Activated T-helper 2 cell treated with anti-CD3 and anti-CD28 coated beads, Interferon-gamma antibody, Interleukin-2, Interleukin-4, amounts not matched to agents 10 μg/mL and 5 μg/mL and 100 μg/mL, durations not matched to agents 14 hours and 24 hours and 36 hours (primary cell): ENCODE measurements at places on chromosomes 6 and 20.
A peak's percentile ranks its signal among the peaks of the same experiment; 100 is the strongest.

DNA sequence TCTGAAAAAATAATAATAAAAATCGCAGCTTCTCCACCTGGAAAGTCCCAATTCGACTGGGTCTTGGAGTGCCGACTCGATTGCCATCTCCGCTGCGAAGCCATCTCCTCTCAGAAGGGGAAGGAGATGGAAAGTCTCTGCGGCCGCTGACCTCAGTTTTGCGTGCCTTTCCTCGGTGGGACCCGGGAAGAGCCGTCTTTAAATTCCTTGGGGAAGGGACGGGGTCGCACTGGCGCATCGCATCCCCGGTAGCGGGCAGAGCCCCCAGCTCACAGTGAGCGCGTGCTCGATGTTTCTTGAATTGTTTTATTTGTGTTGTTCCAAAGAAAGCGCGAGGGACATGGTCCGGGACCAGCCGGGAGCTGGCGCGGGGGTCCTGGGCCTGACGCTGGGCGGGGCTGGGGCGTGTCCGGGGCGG is 270 bp upstream of the TIAM2 start:
- peak overlapping the region; percentile 70 for H3K4me3 ChIP-seq
- H3K4me1 ChIP-seq, result peaks cover 16% of the 10 kb centered on the region
- peaks cover 10% of the 10 kb centered on the region for H3K36me3 ChIP-seq
- peaks cover 2% of the 10 kb centered on the region for H3K27me3 ChIP-seq

GRCh38 chr6:2870046-2870636 is 28.5 kb upstream of the SERPINB1 start:
- H3K4me3 ChIP-seq, result no peak overlapping the region
- no peak for DNase-seq
- H3K36me3 ChIP-seq, result peaks cover 32% of the 10 kb centered on the region
- H3K27ac ChIP-seq, result no peak overlapping the region
- peaks cover 44% of the 10 kb centered on the region for H3K4me1 ChIP-seq

DNA sequence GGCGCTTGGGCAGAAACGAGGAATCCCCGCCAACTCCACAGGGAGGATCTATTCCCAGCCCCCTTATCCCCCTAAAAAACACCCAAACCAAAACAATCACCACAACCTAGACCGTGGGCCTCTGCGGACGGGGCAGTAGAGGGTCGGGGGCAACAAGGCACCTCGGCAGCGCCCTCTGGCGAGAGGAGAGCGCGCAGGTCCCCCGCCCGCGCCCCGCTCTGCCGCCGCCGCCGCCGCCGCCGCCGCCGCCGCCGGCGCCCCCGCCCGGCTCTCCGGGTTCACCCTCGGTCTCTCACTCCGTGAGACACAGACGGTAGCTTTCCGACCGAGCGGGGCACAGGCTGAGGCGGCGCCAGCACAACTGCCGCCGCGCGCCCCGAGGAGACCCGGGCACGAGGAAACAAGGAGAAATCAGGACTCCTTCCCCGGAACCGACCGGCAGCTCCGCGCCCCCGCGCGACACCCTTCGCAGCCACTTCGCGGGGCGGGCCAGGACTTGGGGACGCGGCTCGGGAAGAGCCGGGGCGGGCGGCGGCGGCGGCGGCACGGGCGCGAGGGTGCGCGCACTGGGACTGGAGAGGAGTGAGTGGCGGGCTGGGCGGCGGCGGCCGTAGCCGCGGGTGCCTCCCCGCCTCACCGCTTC is at the start of gene SLC35F1:
Gene SLC35F1, plus strand, starts transcription at position 307 of the 643 bp plus-strand sequence.
- H3K27me3 ChIP-seq, result peaks cover 58% of the 10 kb centered on the region
- H3K36me3 ChIP-seq, result no peaks in the 10 kb centered on the region
- peak; percentile 9 for DNase-seq
- peak within 1 kb of the TSS; percentile 58 for H3K4me3 ChIP-seq
- no peak within 1 kb of the TSS for H3K27ac ChIP-seq
- H3K4me1 ChIP-seq, result peaks cover 9% of the 10 kb centered on the region

GRCh38 chr20:51050531-51051075 is 27.7 kb upstream of the KCNG1 start:
- H3K4me1 ChIP-seq, result no peaks in the 10 kb centered on the region
- DNase-seq, result no peak
- H3K27me3 ChIP-seq, result peaks cover 31% of the 10 kb centered on the region

- no peak for DNase-seq
- peaks cover 47% of the 10 kb centered on the region for H3K4me1 ChIP-seq
- H3K4me3 ChIP-seq, result no peak within 1 kb of the TSS
- no peak within 1 kb of the TSS for H3K27ac ChIP-seq
These were observed at the start of gene OCSTAMP for GRCh38 chr20:46550461-46550860. Gene OCSTAMP (minus strand): TSS chr20:46550654. CDS start chr20:46550560, 94 bp downstream.

DNA sequence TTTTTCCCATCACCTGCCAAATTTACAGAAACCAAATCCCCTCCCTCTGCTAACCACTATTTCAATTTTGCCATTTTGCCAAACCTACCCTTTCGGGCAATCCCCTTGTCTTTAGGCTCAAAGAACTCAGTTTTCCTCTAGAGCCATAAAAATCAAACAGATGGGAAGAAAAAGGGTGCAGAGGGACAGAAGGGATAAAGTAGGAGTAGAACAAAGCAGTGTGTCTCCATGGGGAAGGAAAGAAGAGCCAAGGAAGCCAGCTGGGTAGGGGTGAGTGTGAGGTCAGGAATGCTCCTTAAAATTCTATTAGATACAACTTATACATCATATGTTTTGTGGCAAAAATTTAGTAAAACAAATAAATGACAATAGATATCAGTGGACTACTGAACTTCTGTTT is 316.5 kb downstream of the BTBD9 start:
- H3K4me3 ChIP-seq, result no peak overlapping the region
- H3K27ac ChIP-seq, result no peak overlapping the region
- no peak for DNase-seq

GRCh38 chr20:44135012-44135412 is 52.0 kb downstream of the JPH2 start:
- H3K4me3 ChIP-seq, result no peak overlapping the region
- peaks cover 16% of the 10 kb centered on the region for H3K27me3 ChIP-seq
- no peaks in the 10 kb centered on the region for H3K36me3 ChIP-seq
- H3K27ac ChIP-seq, result no peak overlapping the region

- no peaks in the 10 kb centered on the region for H3K4me1 ChIP-seq
- H3K4me3 ChIP-seq, result no peak overlapping the region
- H3K27me3 ChIP-seq, result no peaks in the 10 kb centered on the region
- H3K36me3 ChIP-seq, result no peaks in the 10 kb centered on the region
- no peak overlapping the region for H3K27ac ChIP-seq
These were observed 260.5 kb downstream of the NRN1 start for GRCh38 chr6:5746053-5746758.

- peaks cover 24% of the 10 kb centered on the region for H3K4me1 ChIP-seq
- H3K4me3 ChIP-seq, result no peak overlapping the region
- DNase-seq, result no peak
- H3K27me3 ChIP-seq, result peaks cover 41% of the 10 kb centered on the region
- H3K27ac ChIP-seq, result no peak overlapping the region
- H3K36me3 ChIP-seq, result peaks cover 8% of the 10 kb centered on the region
These were observed 2.8 kb downstream of the TENT5A start for GRCh38 chr6:81749707-81750106.

DNA sequence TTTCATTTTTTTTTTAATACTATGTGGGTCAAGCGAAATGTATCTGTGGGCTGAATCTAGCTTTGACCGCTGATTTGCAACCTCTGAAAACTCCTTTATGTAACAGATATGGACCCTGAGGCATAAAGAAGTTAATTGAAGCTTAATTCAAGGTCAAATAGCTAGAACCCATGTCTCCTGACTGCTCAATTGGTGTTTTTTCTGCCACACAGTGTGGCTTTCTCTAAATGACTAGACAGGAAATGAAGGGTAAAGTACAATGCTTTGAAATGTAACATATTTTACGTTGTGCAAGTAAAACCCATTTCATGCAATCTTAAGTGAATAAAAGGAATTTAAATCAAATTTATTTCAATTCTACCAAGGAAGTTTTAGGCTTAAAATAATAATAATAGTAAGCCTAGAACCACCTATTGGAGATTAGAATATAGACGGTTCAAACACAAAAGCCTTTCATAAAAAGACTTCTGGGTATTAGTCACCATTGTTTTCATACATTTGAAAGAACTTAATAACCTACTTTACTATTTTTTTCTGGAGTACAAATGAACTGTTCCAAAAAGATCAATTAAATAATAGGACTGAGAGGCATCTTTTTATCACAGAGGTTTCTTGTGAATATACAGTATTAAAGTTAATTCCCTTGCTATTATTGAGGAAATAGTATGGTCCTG is 279.8 kb downstream of the EPHA7 start:
- H3K27me3 ChIP-seq, result no peaks in the 10 kb centered on the region
- no peak for DNase-seq
- no peaks in the 10 kb centered on the region for H3K36me3 ChIP-seq
- H3K4me3 ChIP-seq, result no peak overlapping the region

- no peaks in the 10 kb centered on the region for H3K27me3 ChIP-seq
- no peak overlapping the region for H3K4me3 ChIP-seq
- DNase-seq, result no peak
- no peak overlapping the region for H3K27ac ChIP-seq
- H3K36me3 ChIP-seq, result no peaks in the 10 kb centered on the region
- no peaks in the 10 kb centered on the region for H3K4me1 ChIP-seq
These were observed 246.7 kb downstream of the MAFB start for GRCh38 chr20:40442181-40442963.

DNA sequence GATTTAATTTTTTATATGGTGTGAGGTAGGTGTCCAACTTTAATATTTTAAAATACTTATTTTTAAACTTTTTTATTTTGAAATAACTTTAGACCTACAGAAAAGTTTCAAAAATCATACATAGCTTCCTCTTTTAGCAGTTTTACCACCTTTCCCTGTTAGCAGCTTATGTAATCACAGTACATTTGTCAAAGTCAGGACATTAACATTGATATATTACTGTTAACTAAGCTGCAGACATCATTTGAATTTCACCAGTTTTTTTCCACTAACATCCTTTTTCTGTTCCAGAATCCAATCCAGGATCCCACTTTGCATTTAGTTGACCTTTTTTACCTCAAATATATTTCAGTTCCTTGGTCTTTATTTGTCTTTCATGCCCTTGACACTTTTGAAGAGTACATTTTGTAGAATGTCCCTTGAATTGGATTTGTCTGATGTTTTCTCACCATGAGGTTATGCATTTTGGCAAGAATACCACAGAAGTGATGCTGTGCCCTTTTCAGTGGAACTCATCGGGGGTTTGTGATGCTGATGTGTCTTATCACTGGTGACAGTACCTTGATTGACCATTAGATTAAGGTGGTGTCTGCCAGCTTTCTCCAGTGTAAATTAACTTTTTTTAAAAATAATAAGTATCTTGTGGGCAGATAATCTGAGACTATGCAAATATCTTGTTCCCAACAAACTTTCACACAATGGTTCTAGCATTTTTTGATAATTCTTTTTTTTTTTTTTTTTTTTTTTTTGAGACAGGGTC is 33.4 kb downstream of the TTLL9 start:
- H3K27me3 ChIP-seq, result peaks cover 4% of the 10 kb centered on the region
- H3K4me3 ChIP-seq, result no peak overlapping the region
- no peak overlapping the region for H3K27ac ChIP-seq
- H3K4me1 ChIP-seq, result no peaks in the 10 kb centered on the region
- H3K36me3 ChIP-seq, result no peaks in the 10 kb centered on the region

DNA sequence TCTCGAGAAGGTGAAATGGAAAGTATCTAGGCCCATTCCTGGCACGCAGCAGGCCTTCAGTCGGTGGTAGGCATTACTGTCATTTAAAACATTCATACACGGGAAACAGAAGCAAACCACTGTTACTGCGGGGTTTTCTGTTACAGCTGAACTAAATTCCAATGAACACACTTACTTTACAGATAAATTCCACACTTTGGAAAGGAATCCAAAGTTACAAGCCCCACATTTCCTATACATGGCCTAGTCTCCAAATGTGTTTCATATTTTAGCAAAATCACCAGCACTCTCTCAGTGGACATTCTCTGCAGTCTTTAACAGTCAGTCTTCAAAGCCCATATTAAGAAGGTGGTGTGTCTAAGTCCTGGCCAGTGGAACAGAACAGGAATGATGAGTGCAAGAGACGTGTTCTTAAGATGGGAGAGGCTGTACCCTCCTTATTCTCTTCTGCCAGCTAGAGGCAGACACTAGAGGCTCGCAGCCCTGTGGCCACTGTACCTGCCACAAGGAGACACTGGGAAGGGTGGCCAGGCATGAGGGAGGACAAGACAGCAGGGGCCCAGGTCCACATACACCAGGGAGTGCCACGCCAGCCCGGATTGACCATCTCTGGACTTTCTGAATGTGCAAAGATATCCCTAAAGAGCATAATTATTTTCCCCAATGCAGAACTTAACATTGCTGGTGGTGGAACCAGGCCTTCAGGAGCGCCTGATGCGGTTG is 76.4 kb downstream of the CDC5L start:
- H3K4me1 ChIP-seq, result no peaks in the 10 kb centered on the region
- no peaks in the 10 kb centered on the region for H3K36me3 ChIP-seq
- no peak overlapping the region for H3K27ac ChIP-seq
- peaks cover 18% of the 10 kb centered on the region for H3K27me3 ChIP-seq

DNA sequence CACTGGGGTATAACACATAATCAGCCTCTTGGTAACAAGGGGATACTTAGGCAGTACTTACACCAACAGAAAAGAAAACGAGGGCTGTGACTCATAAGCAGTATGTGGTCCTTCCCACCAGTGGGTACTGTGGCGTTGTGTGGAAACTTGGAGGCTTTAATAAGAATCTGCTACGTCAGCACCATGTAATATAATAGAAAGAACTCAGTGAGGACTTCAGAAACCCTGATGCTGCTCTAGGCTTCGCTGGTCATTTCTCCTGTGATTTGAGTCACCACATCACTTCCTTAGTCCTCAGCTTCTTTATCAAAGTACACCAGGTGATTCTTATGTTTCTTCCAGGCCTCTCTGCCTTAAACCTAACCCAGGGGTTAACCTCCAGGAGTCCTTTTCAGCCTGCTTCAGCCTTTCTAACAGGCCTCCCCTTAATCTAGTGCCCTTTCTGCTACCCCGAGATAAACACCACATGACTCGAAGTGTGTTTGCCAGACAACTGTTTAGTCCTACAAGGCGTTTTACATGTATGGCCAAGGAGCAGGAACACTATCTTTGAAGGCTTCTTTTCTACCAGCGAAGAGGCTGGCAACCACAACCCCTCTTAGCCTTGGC is 68.5 kb downstream of the FYN start:
- H3K36me3 ChIP-seq, result peaks cover 65% of the 10 kb centered on the region
- peaks cover 76% of the 10 kb centered on the region for H3K4me1 ChIP-seq
- DNase-seq, result peak; percentile 59
- H3K27me3 ChIP-seq, result no peaks in the 10 kb centered on the region

GRCh38 chr6:113860181-113860955 is 3.2 kb downstream of the MARCKS start:
- H3K4me3 ChIP-seq, result peak overlapping the region; percentile 40
- H3K36me3 ChIP-seq, result no peaks in the 10 kb centered on the region
- H3K27ac ChIP-seq, result no peak overlapping the region
- peaks cover 16% of the 10 kb centered on the region for H3K4me1 ChIP-seq
- H3K27me3 ChIP-seq, result peaks cover 32% of the 10 kb centered on the region

DNA sequence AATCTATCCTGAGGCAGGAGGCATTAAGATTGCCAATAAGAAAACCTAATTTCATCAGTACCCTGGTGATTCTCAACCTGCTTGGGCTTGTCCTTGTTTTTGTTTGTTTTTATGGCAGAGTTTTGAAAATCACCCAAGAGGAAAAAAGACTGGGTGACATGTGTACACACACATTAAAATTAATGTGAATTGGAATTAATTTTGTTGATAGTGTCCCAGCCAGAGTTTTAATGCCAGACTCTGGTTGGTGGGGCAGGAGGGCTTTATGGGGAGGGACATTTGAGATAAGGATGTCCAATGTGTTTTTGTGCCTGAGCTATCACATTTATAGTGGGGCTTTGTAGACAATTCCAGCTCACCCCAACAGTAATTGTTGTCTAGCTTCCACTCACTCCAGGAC is 184.6 kb downstream of the ID4 start:
- H3K4me3 ChIP-seq, result no peak overlapping the region
- no peak overlapping the region for H3K27ac ChIP-seq
- no peak for DNase-seq

GRCh38 chr20:30598460-30599230 is 658.8 kb upstream of the DEFB115 start:
- no peaks in the 10 kb centered on the region for H3K36me3 ChIP-seq
- no peaks in the 10 kb centered on the region for H3K4me1 ChIP-seq
- DNase-seq, result no peak
- no peak overlapping the region for H3K4me3 ChIP-seq
- no peak overlapping the region for H3K27ac ChIP-seq
- no peaks in the 10 kb centered on the region for H3K27me3 ChIP-seq
